ENCODE measurements at places on chromosomes 2 and 18.

GRCh38 chr2:69454976-69455375 is 17.7 kb upstream of the NFU1 start:
- no peak for DNase-seq

- DNase-seq: no peak
Observed at GRCh38 chr18:44897411-44897810, 216.7 kb downstream of the SETBP1 start.

GRCh38 chr18:36734596-36734995 is 94.2 kb downstream of the TPGS2 start:
- no peak for DNase-seq

DNA sequence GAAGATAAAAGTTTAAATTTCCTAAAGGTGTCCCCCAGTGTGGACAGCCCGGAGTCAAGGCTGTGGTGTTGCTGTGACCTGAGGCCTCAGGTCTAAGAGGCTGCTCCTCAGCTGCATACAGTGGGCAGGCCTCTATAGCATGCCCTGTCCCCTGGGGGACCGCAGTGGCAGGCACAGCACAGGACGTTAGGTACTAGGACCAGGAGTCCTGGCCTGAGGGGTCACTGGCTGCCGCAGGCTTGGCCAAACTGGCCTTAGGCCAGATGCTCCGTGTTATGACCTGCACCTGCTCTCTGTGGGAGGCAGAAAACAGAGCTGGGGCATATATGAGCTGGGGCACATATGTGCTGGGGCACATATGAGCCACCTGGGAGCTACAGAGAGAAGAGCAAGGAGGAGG is 21.2 kb upstream of the MAL start:
- no peak for DNase-seq

DNA sequence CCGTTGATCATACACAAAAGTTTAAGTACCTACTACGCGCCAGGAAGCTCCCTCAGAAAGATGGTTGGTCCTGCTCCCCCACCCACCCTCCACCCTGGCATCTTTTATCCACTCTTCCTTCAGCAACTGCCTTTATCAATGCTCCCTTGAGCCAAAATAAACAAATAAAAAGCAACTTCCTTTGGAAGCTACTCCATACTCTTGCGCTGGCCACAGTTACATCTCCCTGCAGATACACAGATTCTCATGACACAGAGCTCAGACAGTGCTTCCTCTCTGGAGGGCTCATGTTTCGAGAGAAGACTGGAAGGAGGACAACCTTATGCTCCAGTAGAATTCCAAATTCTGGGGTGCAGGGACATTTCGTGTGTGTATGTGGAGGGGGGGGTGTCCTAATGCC is 3.8 kb upstream of the STEAP3 start:
- DNase-seq: no peak

- DNase-seq: peak; percentile 4
Observed at GRCh38 chr18:79490626-79491041, 94.9 kb downstream of the NFATC1 start.

DNA sequence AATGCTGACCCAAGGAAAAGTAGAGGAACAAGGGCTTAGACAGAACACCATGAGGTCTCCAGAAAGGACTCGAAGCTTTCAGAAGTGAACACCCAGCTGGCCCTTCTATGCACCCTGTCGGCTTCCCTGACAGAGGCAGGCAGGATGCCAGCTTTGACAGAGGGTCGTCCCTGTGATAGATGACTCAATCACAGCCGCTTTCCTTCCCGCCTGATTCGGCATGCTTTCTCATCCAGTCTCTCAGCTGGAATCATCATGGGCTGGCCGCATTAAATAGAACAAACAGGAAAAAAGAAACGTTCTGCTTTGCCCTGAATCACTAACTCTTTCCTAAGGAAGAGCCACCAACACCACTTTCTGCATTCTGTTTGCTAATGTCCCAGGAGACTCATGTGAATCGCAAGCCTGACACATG is 140.3 kb upstream of the RAB12 start:
- peak; percentile 68 for DNase-seq

- DNase-seq: no peak
Observed at GRCh38 chr2:437756-438393, 150.0 kb upstream of the ALKAL2 start.

DNA sequence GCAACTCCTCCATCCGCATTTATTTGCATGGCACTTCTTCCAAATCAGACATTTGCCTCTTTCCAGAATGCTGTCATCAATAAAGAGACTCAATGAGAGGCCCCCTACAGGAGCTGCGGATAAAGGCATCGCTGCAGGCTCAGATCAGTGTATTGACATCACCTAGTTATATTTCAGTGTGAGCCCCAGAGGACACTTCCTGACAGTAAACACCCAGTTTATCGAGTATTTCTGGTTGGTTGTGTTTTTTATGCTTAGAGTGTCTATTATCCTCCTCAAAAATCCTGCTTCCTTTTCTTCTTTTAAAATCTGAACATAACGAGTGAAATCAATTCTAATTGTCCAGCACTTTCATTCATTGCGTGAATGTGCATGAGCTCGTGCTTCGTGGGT is 38.8 kb downstream of the NRP2 start:
- DNase-seq: no peak

- no peak for DNase-seq
Observed at GRCh38 chr2:96167407-96168013, 22.3 kb upstream of the DUSP2 start.

DNA sequence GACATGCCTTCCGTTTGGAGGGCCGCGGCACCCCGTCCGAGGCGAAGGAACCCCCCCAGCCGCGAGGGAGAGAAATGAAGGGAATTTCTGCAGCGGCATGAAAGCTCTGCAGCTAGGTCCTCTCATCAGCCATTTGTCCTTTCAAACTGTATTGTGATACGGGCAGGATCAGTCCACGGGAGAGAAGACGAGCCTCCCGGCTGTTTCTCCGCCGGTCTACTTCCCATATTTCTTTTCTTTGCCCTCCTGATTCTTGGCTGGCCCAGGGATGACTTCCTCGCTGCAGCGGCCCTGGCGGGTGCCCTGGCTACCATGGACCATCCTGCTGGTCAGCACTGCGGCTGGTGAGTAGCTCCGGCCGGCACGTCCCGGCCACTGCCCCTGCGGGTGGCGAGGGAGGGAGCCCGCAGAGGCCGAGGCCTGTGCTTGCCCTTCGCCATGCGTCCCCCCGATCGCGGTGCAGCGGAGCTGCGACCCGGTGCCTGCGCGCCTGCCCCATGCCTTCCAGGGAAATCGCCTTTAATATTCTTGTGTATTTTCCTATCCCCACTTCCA is 1.2 kb downstream of the BMPR2 start:
- DNase-seq: peak; percentile 40

DNA sequence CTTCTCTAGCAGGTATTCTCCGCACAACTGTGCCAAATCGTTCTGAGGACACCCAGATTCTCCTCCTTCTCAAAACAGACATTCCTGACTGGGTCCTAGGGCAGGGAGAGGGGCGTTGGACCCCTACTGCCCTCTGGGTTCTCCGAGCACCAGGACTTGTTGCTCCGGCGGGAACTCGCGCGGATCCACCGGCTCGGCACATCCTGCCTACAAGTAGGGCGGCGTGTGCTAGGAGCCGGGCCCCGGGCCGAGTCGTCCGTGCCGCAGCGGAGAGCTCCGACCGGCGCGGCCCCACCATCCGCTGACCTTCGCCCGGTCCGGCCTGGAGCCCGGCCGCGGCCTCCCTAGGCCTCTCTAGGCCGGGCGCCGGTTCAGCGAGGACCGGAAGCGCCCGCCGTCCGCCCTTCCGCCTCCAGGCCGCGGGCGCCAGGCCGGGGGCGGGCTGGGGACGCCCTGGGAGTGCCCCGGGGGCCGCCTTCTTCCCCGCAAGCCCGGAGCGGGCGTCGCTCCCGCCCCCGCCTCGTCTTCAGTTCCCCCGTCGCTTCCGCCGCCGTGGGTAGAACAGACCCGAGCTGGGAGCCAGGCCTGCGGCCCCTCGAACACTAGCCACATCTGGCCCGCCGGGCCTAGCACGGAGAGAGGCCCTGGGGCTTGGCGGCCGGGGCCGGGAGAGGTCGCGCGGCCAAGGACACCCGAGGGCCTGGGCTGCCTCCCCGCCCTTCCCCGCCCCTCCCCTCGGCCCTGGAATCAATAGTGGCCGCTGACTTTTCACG is 7.6 kb upstream of the ONECUT2 start:
- DNase-seq: no peak

DNA sequence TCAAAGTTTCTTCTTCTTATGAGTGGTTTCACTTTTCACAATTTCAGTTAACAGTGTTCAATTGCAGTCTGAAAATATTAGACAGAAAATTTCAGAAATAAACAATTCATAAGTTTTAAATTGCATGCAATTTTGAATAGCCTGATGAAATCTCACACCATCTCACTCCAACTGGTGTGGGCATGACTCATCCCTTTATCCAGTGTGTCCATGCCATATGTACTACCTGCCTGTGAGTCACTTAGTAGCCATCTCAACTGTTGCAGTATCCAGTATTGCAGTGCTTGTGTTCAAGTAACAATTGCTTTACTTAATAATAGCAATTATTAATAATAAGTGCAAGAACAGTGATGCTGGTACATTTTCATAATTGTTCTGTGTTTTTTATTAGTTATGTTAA is 1202.5 kb downstream of the DSC3 start:
- DNase-seq: no peak

DNA sequence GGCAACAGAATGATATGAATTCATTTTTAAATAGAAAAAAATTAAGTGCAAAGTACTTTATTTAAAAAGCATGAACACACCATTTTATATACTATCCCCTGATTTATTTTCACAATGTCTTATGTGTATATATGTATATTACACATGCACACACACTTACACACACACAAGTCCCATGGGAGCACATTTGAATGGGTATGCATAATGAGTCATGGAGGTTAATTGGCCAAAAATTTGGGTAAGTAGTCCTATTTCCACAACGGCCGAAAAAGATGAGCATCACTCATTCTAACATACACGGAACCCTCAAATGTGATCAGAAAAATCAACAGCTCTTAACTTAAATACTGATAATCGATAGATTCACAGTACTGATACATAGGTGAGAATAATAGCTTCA is 97.4 kb upstream of the NABP1 start:
- DNase-seq: no peak

GRCh38 chr2:134771313-134771801 is 52.6 kb upstream of the TMEM163 start:
- DNase-seq: no peak

DNA sequence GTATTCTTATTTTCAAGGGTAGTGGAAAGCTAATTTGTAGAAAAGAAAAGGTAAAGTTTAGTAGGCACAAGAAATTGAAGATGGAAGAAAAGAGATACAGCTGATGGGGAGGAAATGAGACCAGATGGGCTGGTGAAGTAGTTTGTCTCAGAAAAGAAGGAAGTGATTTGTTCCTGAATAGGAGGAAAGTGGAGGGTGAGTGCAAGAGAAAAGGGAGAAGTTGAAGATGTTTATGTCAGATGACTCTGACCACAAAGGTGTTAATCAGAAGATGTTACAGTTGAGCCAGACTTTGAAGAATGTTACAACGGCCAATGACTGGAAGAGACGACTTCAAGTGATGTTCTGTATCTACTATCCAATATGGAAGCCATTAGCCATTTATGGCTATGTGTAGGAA is 21.2 kb downstream of the ZSCAN30 start:
- DNase-seq: no peak

GRCh38 chr2:50255931-50256330 is 776.0 kb downstream of the NRXN1 start:
- DNase-seq: no peak

DNA sequence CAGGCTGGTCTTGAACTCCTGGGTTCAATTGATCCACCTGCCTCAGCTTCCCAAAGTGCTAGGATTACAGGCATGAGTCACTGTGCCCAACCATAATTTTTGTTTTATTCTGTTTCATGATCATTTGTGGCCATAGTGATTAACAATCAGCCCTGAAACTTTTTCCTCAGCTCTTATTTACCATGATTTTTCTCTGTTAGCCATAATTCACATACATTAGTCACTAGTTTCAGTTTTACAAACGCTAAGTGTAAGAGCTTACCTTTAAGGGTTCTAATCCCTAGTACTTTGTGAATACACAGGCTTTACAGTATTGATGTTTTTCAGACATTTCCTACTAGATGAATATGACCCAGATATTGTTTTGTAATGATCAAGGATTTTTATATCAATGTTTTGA is 216.1 kb downstream of the DPP4 start:
- DNase-seq: no peak

DNA sequence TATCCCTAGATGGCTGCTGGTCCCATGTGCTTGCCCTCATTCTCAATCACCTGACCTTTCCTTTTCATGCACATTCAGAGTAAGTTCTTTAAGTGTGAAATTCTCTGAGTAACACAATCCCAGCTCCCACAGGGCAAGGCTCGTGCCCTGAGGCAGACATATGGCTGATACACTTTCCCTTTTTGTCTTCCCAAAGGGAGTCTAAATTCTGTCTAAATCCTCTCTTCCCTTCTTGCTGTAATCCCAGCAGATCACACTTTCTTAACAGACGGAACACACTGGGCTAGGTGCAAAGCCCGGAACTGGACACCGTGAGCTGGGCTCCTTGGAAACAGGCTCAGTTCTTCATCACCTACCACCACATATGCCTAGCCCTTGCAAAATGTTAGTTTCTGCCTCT is 147.6 kb downstream of the GALNT14 start:
- DNase-seq: no peak

DNA sequence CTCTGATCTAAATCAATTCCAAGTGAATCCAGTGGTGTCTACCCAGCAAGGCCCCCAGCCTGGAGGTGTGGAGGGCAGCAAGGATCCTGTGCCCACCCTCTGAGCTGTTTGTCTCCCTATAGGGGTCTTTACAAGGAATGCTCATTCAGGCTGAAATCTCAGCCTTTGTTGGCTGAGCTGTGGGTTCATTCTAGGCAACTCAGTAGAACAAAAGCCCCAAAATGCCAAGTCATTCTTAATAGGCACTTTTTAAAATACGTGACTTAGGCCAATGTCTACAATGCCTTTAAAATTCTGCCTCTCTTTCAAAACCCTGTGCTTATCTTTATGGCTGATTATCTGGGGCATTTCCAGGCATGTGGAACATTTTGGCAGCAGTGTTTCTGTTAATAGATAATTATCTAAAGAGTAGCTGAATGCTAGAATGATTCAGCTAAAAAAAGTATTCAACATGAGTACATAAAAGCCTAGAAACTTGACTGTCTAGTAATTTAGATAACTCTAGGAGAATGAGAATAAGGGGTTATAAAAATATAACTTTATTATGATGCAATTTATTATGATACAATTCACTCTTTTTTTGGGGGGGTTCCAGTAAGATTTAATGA is 7.4 kb downstream of the UGT1A6 start:
- peak; percentile 86 for DNase-seq

- peak; percentile 96 for DNase-seq
Observed at GRCh38 chr18:22391407-22392345, 26.0 kb downstream of the CTAGE1 start.

Measured in lung (tissue), 17 donors.